Spinal cord (tissue), 10 donors: ENCODE measurements at places on chromosomes 5 and 9. TPM values are rescaled to one million over a fixed set of nuclear protein-coding genes. Genes with fewer than 3 reads are reported as not detected.

DNA sequence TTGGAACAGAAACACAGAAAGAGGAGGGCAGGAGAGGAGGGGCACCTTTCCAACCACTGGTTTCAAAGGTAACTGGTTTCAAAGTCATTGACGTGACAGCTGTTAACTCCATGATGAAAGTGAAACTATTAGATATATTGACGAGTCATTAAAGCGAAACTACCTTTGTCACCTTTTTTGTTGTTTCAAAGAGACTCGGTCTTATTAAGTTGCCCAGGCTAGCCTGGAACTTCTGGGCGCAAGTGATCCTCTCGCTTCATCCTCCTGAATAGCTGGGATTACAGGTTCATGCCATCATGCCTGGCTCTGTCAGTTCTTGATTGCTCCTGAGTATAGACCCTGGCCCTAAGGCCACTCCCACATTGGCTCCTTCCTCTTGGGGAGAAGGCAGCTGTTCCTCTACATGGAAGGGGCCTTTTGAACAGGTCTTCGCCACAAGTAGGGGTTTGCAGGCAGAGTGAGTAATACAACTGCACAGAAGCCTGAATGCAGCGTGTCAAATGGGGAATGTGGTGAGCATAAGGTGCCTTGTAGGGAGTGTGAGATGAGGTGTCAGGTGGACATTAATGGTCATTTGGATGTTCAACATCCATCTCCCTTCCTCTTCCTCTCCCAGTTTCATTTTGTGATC lies 3.4 kb upstream of the F12 start:
- no peak for DNase-seq
- H3K4me3 ChIP-seq, result no peak overlapping the region
- H3K27ac ChIP-seq, result no peak overlapping the region

DNA sequence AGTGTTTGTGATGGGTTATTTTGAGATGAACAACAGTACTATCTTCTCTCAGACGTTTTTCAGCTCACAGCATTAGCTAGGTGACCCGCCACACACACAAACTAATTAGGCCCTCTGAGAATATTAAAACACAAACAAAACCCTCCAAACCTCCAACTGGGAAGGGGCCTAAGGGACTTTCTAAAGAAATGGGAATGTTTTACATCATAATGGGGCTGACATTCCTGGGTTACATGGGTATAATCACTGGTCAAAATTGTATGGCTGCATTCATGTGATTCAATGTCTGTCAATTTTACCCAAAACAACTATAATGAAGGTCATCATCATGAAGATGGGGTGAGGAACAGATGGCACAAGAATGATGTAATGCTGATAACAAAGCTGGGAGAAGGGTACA lies 59.6 kb downstream of the SPTLC1 start:
- H3K4me3 ChIP-seq, result no peak overlapping the region
- peaks cover 13% of the 10 kb centered on the region for H3K36me3 ChIP-seq
- H3K27me3 ChIP-seq, result no peaks in the 10 kb centered on the region

DNA sequence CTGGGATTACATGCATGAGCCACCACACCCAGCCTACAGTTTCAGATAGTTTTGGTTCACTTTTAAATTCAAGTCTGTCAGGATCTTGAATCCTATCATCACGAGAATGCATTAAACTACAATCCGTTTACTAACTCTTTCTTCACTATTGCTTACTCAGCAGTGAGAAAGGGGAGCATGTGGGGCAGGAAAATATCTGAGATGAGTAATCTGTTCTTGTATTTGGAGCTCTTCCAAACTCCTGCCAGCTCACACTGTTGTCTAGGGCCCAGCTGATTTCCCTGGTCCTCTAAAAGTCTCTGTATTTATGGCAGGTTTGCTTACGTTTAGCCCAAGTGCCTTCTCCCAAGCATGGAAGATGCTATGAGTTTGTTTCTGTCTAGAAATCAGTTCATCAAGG lies 152.2 kb downstream of the FGF18 start:
- no peak overlapping the region for H3K4me3 ChIP-seq
- no peaks in the 10 kb centered on the region for H3K4me1 ChIP-seq
- no peaks in the 10 kb centered on the region for H3K36me3 ChIP-seq
- no peak overlapping the region for H3K27ac ChIP-seq
- no peak for DNase-seq

DNA sequence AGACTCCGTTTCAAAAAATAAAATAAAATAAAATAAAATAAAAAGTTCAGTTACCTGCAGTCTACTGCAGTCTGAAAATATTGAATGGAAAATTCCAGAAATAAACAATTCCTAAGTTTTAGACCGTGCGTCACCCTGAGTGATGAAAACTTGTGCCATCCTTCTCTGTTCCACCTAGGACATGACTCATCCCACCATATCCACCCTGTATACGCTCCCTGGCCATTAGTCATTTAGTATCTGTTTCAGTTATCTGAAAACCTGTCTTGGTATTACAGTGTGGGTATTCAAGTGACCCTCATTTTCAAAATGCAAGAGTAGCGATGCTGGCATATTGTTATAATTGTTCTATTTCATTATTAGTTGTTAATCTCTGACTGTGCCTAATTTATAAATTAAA lies 51.8 kb upstream of the TEX48 start:
- H3K4me1 ChIP-seq, result no peaks in the 10 kb centered on the region
- DNase-seq, result no peak
- H3K27ac ChIP-seq, result no peak overlapping the region
- no peak overlapping the region for H3K4me3 ChIP-seq

GRCh38 chr9:75072895-75073294 lies 15.1 kb downstream of the NMRK1 start:
- no peak overlapping the region for H3K4me3 ChIP-seq
- no peak overlapping the region for H3K27ac ChIP-seq
- H3K4me1 ChIP-seq, result no peaks in the 10 kb centered on the region
- no peaks in the 10 kb centered on the region for H3K36me3 ChIP-seq
- DNase-seq, result no peak
- no peaks in the 10 kb centered on the region for H3K27me3 ChIP-seq

DNA sequence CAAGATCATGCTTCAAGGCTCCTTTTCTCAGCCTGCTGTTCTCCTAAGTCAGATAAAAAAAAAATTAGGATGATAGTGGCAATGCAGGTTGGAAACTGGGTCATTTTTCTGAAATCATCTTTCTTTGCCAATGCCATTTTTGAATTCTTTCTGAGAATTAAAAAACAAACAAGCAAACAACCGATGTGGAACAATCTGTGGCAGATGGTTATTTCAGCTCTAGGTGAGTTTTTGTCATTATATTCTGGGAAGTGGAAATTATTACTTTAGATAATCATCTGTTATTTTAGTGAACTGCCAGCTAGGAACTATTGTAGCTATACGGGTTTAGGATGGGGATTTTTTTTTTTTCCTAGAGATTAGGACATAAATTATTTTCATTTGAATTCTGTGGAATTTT lies 129.7 kb downstream of the NTRK2 start:
- H3K4me1 ChIP-seq, result peaks cover 15% of the 10 kb centered on the region
- H3K36me3 ChIP-seq, result no peaks in the 10 kb centered on the region
- no peaks in the 10 kb centered on the region for H3K27me3 ChIP-seq
- no peak overlapping the region for H3K4me3 ChIP-seq
- H3K27ac ChIP-seq, result no peak overlapping the region

GRCh38 chr5:173926359-173926758 lies 38.2 kb downstream of the CPEB4 start:
- H3K27me3 ChIP-seq, result no peaks in the 10 kb centered on the region
- no peaks in the 10 kb centered on the region for H3K4me1 ChIP-seq
- DNase-seq, result no peak

GRCh38 chr9:3271581-3271980 lies 254.2 kb downstream of the RFX3 start:
- H3K4me1 ChIP-seq, result no peaks in the 10 kb centered on the region
- H3K4me3 ChIP-seq, result no peak overlapping the region
- no peaks in the 10 kb centered on the region for H3K36me3 ChIP-seq

- no peaks in the 10 kb centered on the region for H3K4me1 ChIP-seq
- no peak for DNase-seq
- no peaks in the 10 kb centered on the region for H3K36me3 ChIP-seq
Measured at GRCh38 chr9:3241290-3241689, 284.5 kb downstream of the RFX3 start.

DNA sequence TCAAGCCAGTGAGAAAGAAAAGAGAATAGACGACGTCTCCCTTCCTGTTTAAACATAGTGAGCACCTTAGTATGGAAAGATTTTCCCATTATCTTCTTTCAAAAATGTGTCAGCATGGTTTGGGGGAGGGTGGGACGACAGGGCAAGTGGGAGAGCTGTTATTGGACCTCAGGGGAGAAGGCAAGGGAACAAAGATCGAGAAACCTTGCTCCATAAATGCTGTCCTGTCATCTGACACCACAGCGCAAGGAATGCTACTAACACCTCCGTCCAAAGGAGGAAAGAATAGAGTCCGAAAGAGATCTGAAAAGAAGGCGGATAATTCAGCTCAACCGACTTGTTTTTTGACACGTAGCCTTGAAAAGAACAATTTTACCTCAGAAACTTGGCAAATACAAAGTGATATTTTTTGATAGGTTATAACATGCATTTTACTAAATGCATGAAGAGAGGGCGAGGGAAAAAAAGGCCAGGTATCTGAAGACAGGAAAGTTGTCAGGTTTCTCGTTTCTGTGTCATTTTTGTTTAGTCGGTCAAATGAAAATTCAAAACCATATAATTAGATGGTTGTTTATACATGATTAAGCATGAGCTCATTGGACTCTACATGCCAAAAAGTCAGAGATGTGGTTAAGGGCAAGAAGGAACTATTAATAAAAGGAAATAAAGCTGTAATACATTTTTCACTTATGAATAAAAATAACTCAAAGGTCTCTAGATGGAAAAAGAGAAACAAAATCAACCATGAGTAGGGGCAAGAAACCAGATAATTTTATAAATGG lies 155.7 kb downstream of the GLIS3 start:
- H3K27ac ChIP-seq, result no peak overlapping the region
- DNase-seq, result no peak
- H3K4me3 ChIP-seq, result no peak overlapping the region
- no peaks in the 10 kb centered on the region for H3K36me3 ChIP-seq
- peaks cover 5% of the 10 kb centered on the region for H3K4me1 ChIP-seq

- H3K27ac ChIP-seq, result no peak overlapping the region
- H3K36me3 ChIP-seq, result no peaks in the 10 kb centered on the region
- H3K4me3 ChIP-seq, result no peak overlapping the region
- H3K27me3 ChIP-seq, result no peaks in the 10 kb centered on the region
- DNase-seq, result no peak
Measured at GRCh38 chr5:96928931-96929708, 6.8 kb upstream of the LNPEP start.

GRCh38 chr5:73922224-73922623 lies 296.2 kb downstream of the ARHGEF28 start:
- no peak for DNase-seq
- H3K27ac ChIP-seq, result no peak overlapping the region
- H3K36me3 ChIP-seq, result no peaks in the 10 kb centered on the region
- H3K27me3 ChIP-seq, result no peaks in the 10 kb centered on the region
- H3K4me3 ChIP-seq, result no peak overlapping the region

DNA sequence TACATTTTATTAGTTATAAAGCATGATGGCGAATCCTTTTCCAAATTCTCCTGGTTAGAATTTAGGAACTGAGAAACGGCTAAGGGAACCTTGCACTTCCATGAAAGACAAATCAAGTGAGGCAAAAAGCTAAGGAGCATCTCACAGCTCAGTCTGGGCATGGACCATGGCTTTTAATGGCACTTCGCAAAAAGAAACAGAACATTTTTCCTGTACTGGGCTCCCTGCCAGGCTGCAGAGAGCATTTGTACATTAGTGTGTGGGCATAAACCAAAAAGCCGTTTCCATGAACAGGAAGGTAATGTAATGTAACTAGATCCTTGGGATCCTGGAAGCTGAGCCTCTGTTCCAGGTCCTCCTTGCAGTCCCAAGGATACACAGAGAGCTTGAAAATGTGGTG lies 354.2 kb downstream of the MRPS30 start:
- DNase-seq, result peak; percentile 37
- H3K27ac ChIP-seq, result no peak overlapping the region
- no peaks in the 10 kb centered on the region for H3K27me3 ChIP-seq
- no peak overlapping the region for H3K4me3 ChIP-seq
- H3K36me3 ChIP-seq, result no peaks in the 10 kb centered on the region
- H3K4me1 ChIP-seq, result no peaks in the 10 kb centered on the region

GRCh38 chr5:130939059-130939458 lies 226.0 kb downstream of the HINT1 start:
- H3K27me3 ChIP-seq, result no peaks in the 10 kb centered on the region
- H3K27ac ChIP-seq, result no peak overlapping the region
- H3K4me1 ChIP-seq, result no peaks in the 10 kb centered on the region
- H3K4me3 ChIP-seq, result no peak overlapping the region

CARD6 gene
- polyA plus RNA-seq, result 2.0 TPM

ADGRD2 gene
- polyA plus RNA-seq, result 29.7 TPM

IPO11 gene
- 19.1 TPM for polyA plus RNA-seq

PCDHGB6 gene
- polyA plus RNA-seq, result 25.7 TPM

BHMT2 gene
- 8.2 TPM for polyA plus RNA-seq

PIP5K1B gene
- 9.4 TPM for polyA plus RNA-seq

FAM78A gene
- 5.1 TPM for polyA plus RNA-seq

ZNG1C gene
- polyA plus RNA-seq, result 23.1 TPM
